D341Med (cell line): ENCODE measurements at places on chromosomes 2 and 18.

DNA sequence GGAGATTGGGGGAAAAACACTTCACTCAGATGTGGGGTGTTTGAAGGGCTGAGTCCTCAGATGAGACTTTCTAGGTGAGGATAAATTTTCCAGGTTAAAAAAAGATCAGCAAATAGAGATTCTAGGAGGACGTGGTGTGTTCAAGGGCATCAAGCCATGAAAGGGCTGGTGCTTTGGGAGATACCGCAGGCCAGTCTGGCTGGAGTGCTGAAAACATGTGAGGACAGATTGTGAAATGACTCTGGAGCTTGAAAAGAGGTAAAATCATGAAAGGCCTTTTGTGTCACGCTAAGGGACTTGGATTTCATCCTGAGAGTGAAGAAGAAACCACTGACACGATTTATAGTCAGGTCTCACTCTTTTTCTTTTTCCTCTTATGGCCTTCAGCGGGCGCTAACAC is 320.5 kb downstream of the DPP10 start:
- no peak for DNase-seq

DNA sequence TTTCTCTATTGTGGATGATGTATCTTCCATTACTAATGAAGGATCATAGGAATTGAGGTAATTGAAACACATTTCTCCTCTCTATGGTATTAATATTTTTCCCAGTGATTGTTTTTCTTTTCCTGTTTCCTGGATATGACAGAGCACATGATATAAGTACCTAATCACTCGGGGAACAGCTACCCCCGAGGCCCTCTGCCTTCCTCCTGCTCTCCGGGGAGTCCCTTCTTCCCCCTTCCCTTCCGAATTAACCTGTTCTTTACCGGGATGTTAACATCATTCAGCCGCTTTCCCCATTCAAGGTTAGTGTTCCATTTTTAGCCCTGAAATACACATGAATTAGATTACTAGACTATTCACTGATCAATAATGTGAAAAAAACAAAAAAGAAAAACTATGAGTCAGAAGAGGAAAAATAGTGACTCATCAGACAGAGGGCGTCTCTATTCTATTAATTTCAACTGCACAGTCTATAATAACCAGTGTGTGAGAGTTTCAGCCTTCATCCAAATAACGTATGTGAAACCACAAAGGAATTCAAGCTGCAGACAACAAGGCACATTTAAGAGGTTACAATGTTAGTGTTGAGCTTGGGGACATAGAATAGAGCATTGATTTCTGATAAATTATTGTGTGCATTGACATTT is 450.8 kb downstream of the DLGAP1 start:
- no peak for DNase-seq

DNA sequence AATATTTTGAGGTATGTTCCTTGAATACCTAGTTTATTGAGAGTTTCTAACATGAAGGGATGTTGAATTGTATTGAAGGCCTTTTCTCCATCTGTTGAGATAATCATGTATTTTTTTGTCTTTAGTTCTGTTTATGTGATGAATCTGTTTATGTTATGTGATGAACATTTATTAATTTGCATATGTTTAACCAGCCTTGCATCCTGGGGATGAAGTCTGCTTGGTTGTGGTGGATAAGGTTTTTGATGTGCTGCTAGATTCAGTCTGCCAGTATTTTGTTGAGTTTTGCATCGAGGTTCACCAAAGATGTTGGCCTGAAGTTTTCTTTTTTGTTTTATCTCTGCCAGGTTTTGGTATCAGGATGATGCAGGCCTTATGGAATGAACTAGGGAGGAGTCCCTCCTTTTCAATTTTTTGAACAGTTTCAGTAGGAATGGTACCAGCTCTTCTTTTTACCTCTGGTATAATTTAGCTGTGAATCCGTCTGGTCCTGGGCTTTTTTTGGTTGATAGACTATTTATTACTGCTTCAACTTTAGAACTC is 71.9 kb downstream of the EPC2 start:
- no peak for DNase-seq

DNA sequence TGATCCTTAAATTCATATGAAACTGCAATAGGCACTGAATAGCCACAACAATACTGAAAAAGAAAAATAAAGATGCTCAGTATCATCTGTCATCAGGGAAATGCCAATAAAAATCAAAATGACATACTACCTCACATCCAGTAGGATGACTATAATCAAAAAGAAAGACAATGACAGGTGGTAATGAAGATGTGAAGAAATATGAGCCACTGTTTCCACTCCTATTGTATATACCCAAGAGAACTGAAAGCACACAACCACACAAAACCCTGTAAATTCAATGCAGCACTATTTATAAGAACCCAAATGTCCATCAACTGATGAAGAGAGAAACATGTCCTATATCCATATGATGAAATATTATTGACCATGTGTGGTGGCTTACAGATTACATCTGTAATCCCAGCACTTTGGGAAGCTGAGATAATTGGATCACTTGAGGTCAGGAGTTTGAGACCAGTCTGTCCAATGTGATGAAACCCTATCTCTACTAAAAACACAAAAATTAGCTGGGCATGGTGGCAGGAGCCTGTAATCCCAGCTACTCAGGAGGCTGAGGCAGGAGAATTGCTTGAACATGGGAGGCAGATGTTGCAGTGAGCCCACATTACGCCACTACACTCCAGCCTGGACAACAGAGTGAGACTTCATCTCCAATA is 39.9 kb downstream of the MAP3K2 start:
- no peak for DNase-seq

DNA sequence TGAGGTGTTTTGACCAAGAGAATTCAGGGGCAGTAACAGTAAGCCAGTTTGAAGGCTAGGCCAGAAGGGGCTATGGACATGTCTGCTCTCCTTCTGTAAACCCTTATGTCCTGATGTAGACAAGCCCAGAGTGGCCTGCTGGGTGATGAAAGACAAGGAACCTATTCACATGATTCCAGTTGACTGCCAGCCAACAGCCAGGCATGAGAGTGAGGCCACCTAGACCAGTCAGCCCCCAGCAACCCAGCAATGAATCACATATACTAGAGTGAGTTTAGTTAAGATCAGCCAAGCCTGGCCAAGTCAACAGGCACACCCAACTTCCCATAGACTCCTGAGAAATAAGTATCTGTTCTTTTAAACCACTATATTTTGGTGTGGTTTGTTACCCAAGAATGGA is 1889.7 kb upstream of the CELF4 start:
- DNase-seq = no peak

DNA sequence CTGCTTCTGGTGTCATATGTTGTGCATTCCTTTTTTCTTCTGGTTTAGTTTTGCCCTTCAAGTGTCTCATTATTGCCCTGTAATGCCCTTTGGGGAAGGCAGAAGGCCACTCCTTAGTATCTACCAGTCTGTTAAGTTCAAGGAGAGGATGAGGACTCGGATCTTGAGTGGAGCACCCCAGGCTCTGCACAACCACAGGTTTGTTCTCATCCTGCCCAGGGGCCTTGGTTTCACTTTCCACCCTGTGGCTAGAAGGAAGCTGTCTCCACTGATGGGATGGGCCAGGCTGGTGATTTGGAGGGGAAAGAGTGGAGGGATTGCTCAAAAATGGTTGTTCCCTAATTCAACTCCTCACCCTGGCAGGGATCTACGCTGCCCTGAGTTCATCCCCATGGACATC is 30.2 kb upstream of the RAB11FIP5 start:
- DNase-seq = no peak

DNA sequence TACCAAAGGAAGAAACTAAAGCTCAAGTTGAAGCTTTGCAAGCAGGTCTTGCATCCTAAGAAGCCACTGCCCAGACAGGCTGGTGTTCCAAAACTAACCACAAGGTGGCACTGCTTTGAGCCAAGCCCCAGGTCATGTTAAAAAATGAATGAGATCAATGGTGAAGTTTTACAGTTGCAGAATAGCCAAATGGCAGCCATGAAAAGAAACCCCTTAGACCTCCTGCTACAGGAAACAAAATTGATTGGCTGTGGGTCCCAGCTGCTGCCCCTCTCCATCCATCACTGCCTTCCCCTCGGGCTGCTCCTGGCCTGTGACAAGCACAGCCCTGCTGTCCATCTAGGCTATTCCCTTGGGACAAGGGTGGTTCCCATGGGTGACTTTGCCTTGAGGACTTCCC is 20.7 kb upstream of the MREG start:
- peak; percentile 75 for DNase-seq

GRCh38 chr2:179751163-179751809 is 110.1 kb downstream of the ZNF385B start:
- peak; percentile 41 for DNase-seq

- DNase-seq = no peak
Measured at GRCh38 chr2:169711751-169712509, 17.7 kb downstream of the PHOSPHO2 start.

DNA sequence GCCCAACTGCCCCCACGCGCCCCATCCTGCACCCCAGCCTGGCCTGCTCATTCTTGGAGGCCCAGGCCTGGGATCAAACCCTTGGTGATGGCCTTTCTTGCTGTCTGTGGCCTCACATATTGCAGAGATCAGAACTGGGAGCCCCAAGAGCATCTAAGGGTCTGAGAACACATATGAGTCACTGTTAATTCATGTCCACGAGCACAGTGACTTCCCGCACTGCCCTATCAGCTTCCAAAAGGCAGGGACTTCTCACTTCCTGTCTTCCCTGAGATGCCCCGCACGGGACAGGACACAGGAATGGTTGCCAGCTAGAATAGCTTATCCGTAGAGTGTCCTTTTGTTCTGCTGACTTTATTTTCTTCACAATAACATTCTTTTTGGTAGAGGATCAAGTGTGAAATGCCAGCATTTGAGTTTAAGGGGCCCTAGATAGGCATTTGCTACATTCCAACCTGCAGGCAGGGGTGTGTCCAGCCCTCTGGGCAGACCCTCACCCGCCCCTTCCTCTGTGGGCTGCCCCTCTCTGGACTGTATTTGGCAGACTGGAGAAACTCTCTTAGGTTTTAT is 21.1 kb upstream of the CELF4 start:
- DNase-seq = peak; percentile 20

DNA sequence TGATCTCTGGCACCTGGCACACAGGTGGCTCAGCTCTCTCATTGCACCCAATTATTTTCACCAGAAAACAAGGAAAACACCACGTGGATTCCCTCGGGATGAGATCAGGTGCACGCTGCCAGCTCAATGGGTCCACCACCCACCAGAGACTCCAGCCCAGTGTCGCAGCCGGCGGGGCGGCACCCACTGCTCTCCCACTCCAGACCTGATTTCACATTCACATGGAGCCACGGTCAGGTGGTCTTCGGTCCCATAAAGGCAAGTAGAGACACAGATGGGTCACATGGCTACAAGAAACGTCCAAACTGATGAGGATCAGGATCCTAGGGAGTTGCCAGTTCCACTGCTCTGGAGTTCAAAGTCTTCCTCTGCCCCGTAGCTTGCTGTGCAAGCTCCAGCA is 217.6 kb downstream of the ANKRD30B start:
- DNase-seq = no peak

GRCh38 chr2:215522237-215522636 is 86.4 kb upstream of the FN1 start:
- no peak for DNase-seq

DNA sequence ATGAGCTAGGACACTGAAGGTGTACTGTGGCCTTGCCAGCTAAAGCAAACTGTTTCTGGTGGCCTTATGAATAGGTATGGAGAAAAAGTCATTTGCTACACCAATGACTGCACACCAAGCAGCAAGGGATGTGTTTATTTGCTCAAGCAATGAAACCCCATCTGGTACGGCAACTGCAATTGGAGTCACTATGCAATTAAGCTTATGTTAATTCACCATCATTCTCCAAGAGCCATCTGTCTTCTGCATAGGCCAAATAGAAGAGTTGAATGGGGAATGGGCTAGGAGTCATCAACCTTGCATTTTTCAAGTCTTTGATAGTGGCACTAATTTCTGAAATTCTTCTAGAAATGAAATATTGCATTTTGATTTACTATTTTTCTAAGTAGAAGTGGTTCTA is 372.0 kb downstream of the KCNJ3 start:
- no peak for DNase-seq

DNA sequence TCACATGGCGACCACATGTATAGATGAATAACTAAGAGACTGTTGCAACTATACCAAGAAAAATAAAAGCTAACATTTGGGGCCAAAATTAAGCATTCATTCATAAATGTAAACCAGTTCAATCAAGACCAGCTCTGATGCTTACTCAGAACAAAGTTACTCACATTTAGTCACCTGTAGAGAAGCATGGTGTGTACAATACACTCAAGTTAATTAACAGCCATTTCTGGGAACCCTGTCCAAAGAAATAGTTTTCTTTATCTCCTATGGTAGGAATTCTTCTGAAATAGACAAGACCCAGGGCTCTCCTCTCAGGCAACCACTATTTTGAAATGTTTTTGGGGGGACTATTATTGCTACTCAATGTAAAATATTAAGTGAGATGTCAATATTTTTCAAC is 1.6 kb downstream of the SCN3A start:
- DNase-seq = no peak

DNA sequence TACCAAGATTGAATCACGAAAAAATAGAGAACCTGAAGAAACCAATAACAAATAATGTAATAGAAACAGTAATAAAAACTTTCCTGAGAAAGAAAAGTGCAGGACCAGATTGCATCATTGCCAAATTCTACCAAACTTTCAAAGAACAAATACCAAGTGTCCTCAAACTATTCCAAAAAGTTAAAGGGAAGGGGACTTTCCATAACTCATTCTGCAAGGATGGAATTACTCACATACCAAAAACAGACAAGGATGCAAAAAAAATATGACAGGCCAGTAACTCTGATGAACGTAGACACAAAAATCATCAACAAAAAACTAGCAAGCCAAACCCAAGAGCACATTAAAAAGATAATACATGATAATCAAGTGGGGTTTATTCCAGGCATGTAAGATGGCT is 172.3 kb upstream of the SLC35G4 start:
- DNase-seq = no peak

GRCh38 chr2:199485732-199486335 is 28.1 kb upstream of the SATB2 start:
- DNase-seq = peak; percentile 66

- no peak for DNase-seq
Measured at GRCh38 chr2:195406886-195407603, 250.0 kb upstream of the SLC39A10 start.

DNA sequence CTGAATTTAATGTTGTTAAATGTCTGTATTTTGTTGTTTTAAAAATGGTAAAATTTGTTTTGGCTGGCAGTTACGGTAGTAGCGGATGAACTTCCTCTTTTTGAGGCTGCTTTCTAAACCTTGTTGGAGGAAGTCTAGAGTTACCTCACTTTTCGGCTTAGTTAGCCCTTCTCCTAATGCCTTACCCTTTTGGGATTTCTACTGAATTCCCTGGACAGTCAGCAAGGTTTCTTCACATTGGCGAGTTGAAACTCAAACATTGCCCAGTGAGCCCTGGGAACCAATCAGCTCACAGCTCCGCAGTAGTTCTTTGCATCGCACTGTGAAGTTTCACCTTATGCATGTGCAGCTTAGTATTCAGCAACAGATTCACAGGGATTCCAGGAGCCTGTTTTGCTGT is 55.2 kb downstream of the TMEM247 start:
- DNase-seq = no peak

- no peak for DNase-seq
Measured at GRCh38 chr2:43841949-43842865, 3.4 kb downstream of the ABCG8 start.
